NCI-H82 (cell line): ENCODE measurements at places on chromosomes 2 and 18.

DNA sequence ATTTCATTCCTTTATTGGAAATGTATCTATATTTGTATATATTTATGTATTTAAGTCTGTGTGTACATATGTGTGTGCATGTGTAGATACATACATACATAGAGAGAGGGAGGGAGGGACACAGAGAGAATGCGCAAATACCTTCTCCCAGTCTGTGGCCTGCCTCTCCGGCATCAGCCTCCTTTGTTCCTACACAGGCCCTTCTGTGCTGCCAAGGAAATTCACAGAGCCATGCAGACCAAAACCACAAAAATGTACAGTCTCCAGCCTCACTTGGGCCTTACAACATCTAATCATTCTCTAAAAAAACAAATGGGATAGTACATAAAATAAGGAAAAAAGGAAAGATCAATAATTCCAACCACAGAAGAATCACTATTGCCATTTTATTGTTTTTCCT lies 8.8 kb upstream of the CRACDL start:
- no peak for DNase-seq

DNA sequence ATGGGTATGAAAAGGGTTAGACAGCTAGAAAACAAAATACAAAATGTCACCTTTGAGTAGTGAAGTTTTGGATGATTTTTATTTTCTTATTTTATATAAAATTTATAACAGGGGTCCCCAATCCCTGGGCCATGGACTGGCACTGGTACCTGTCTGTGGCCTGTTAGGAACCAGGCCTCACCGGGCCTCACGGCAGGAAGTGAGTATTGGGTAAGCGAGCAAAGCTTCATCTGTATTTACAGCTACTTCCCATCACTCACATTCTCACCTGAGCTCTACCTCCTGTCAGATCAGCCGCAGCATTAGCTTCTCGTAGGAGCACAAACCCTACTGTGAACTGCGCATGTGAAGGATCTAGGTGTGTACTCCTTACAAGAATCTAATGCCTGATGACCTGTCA lies 202.8 kb upstream of the TWIST2 start:
- DNase-seq = no peak

DNA sequence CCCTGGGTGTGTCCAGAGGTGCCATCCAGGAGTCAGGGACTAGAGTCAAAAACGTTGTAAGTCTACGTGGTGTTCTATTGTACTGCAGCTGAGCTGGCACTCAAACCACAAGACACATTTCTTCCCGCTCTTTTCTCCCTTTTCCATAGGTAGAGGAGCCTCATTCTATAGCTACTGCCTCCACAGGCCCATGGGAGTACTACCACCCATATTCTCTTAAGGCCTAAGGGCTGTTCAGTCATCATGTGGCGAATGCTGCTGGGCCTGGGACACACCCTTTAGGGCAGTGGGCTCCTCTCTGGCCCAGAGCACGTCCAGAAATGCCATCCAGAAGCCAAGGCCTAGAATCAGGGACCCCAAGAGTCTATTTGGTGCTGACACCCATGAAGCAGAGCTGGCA lies 1271.7 kb downstream of the CNTNAP5 start:
- DNase-seq = peak; percentile 22

- DNase-seq = peak; percentile 89
Observed at GRCh38 chr18:51668101-51668500, 470.6 kb upstream of the MEX3C start.

- DNase-seq = peak; percentile 98
Observed at GRCh38 chr2:156784020-156784701, 348.0 kb downstream of the GPD2 start.

DNA sequence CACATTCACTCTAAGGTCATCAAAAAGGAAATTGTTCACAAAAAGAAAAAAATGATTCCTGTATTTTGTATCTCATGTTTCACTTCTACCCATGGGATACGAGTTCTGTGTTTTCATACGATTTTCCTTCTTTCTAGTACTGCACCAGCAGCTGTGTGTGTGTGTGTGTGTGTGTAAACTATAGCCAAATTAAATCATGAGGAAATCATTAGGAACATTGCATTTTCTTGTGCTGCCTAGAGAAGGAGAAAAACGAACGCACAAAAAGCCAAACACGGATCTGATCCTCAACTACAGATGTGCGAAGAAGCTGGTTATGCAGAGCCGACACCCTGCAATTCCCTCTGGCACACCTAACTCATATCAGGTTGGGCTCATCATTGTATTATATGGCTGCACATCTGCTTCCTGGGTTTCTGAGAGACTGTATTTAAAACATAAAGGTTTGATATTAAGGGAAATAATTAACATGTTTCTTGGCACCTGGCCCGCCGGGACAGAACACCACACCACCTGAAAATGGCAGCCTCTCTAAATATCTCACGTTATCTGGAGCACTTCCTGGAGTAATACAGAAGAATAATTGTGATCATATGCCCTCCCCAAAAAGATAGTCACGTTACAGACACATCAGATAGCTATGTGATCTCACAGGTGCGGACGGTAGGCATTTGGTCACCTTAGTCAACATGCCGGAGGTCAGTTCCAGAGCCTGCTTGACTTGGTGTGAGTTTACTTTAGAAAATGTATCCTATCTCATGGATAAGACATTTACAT lies 586.3 kb upstream of the SALL3 start:
- DNase-seq = no peak

- DNase-seq = peak; percentile 76
Observed at GRCh38 chr2:102753563-102754159, 8.2 kb upstream of the TMEM182 start.

GRCh38 chr18:23573626-23574431 lies 12.5 kb downstream of the NPC1 start:
- no peak for DNase-seq

GRCh38 chr2:160574468-160575140 lies 81.0 kb upstream of the RBMS1 start:
- DNase-seq = no peak

DNA sequence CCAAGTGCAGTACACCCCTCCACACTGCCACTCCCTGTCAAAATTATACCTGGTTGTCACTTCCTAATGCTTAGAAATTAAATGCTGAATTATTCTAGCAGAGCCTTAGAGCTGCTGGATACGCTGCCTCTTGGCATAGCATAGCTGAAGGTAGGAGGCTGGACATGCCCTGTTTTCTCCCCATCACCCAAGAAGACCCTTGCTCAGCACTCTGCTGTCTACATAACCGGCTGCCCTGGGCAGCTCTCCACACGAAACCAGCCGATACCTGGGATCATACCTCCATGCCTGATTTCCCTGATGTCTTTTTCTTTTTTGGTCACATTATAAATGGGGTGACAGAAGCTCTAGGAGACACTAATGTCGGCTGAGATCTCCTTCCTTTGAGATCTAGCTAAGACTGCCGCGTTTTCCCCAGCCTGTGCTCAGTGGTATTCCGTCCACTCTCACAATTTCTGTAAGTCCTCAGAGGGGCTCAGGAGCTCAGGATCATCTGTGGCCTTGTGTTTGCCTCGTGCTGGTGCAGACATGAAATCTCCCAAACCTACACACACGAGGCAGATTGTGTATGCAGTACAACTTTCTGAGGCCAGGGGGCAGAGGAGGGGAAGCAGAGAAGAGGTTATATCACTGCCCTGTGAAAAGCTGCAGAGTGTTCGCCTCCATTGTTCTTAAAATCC lies 13.5 kb upstream of the ZAP70 start:
- peak; percentile 72 for DNase-seq
